Mesendoderm (in vitro differentiated cells): ENCODE measurements at places on chromosomes 4 and X.
A peak's percentile ranks its signal among the peaks of the same experiment; 100 is the strongest.

- no peak overlapping the region for H3K27ac ChIP-seq
- H3K27me3 ChIP-seq: no peaks in the 10 kb centered on the region
Observed at GRCh38 chr4:146142768-146143167, 32.8 kb upstream of the LSM6 start.

- no peaks in the 10 kb centered on the region for H3K36me3 ChIP-seq
- no peaks in the 10 kb centered on the region for H3K27me3 ChIP-seq
- peak; percentile 60 for DNase-seq
- no peak overlapping the region for H3K4me3 ChIP-seq
- H3K4me1 ChIP-seq: no peaks in the 10 kb centered on the region
- H3K27ac ChIP-seq: no peak overlapping the region
Observed at GRCh38 chr4:87961993-87962392, 13.5 kb upstream of the SPP1 start.

- no peak overlapping the region for H3K27ac ChIP-seq
- H3K36me3 ChIP-seq: no peaks in the 10 kb centered on the region
- no peaks in the 10 kb centered on the region for H3K4me1 ChIP-seq
- DNase-seq: peak; percentile 79
Observed at GRCh38 chr4:146654687-146655520, 16.2 kb downstream of the POU4F2 start.

- no peaks in the 10 kb centered on the region for H3K27me3 ChIP-seq
- no peak for DNase-seq
- H3K4me3 ChIP-seq: no peak overlapping the region
- no peak overlapping the region for H3K27ac ChIP-seq
Observed at GRCh38 chr4:153521478-153521877, 55.3 kb downstream of the TMEM131L start.

GRCh38 chr4:8740666-8741395 is 130.8 kb downstream of the HMX1 start:
- no peaks in the 10 kb centered on the region for H3K4me1 ChIP-seq
- no peak overlapping the region for H3K4me3 ChIP-seq
- peak; percentile 37 for DNase-seq
- no peaks in the 10 kb centered on the region for H3K27me3 ChIP-seq
- no peaks in the 10 kb centered on the region for H3K36me3 ChIP-seq

DNA sequence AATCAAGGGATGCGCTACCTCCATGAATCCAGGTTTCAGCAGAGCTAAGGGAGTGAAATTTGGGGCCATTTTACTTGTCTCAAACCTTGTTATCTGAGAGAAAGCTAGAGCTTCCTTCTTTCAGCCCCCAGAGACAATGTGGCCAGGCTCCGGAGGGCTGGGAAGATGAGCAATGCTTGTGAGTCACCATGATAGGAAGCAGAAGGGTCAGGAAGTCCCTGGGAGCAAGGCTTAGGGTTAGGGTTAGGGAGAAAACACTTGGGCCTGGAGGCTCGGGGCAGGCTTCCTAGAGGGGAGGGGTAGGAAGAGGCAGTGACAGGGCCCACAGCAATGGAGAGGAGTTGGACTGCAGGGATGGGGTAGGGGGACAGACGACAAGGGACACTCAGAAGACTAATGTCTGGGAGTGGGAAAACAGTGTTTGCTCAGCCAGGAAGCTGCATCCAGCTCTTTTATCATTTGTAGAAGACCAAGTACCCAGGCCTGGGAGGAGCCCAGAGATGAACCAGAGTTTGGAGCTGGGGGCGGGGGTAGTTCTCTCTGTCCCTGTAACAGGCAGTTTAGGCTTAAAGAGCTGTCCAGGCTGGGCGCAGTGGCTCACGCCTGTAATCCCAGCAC is 16.4 kb upstream of the PORCN start:
- no peaks in the 10 kb centered on the region for H3K36me3 ChIP-seq
- H3K27me3 ChIP-seq: no peaks in the 10 kb centered on the region
- no peak for DNase-seq
- H3K4me1 ChIP-seq: no peaks in the 10 kb centered on the region

DNA sequence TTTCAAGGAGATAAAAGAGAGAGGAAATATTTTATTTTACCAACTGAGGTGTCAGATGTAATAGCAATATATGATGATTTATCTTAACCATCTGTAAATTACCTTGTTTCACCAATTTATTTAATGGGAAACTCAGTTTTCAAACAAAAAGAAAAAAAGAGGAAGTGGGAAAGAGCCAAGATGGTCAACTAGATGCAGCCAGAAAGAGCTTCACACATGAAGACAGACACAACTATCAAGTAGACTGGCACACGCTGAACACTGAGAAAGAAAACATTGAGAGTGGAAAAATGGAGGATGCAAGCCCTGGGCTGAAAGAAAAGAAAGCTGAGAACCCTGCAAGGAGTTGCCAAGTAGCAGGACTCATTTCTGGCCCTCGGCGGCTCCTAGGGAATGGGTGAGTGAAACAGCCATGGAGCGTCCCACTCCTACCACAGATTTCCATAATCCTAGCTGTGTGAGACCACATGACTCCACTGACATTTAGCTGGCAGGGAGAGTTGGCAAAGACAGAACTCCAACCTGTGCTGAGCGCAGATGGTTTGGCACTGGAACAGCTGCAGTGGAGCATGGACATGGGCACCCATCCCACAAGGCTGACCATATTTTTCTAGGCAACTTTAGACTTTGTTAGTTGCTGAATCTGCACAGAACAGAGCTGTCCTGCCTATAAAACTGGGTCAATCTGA is 409.3 kb downstream of the FAM47B start:
- no peak overlapping the region for H3K27ac ChIP-seq
- DNase-seq: no peak
- H3K36me3 ChIP-seq: no peaks in the 10 kb centered on the region
- no peaks in the 10 kb centered on the region for H3K4me1 ChIP-seq
- H3K4me3 ChIP-seq: no peak overlapping the region
- H3K27me3 ChIP-seq: no peaks in the 10 kb centered on the region

DNA sequence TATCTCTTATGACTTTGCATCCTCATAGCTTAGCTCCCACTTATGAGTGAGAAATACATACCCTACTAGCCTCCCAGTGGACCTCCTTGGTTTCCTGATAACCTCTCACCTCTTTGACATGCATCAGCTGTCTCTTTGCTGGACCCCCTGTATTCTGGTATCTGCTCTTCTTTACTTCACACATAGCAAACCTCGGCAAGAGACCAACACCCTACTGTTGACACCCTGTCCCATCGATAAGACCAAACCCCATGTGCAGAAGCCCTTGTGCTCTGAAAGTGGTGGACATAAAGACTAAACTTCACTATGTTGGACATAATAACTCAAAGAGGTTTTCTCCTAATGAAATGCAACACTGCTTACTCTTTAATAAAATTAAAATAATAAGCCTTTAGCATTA is 75.7 kb downstream of the RNF150 start:
- H3K4me3 ChIP-seq: no peak overlapping the region
- H3K36me3 ChIP-seq: no peaks in the 10 kb centered on the region
- no peaks in the 10 kb centered on the region for H3K4me1 ChIP-seq
- no peak overlapping the region for H3K27ac ChIP-seq

DNA sequence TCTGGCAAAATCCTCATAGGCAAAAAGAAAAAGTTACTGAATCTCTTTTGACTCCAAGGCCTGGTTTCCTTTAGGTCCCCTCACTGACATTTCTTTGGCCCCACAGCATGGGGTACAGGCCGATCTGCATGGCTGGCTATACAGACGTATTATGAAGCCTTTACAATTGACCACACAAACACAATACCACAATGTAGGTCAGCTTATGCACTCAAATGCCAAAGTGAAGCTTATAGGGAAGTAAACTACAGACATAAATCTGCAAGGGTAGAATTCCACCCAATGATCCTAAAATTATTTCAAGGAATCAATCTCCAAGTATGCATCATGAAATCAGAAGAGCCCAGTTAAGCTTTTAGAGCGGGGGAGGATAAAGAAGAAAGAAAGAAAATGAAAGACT is 20.7 kb downstream of the STX18 start:
- H3K27me3 ChIP-seq: no peaks in the 10 kb centered on the region
- no peak overlapping the region for H3K27ac ChIP-seq
- H3K36me3 ChIP-seq: no peaks in the 10 kb centered on the region
- H3K4me3 ChIP-seq: no peak overlapping the region

GRCh38 chr4:145034727-145035211 is 63.2 kb downstream of the ANAPC10 start:
- no peak overlapping the region for H3K4me3 ChIP-seq
- H3K27ac ChIP-seq: no peak overlapping the region
- H3K27me3 ChIP-seq: no peaks in the 10 kb centered on the region
- peaks cover 2% of the 10 kb centered on the region for H3K36me3 ChIP-seq
- DNase-seq: peak; percentile 83

DNA sequence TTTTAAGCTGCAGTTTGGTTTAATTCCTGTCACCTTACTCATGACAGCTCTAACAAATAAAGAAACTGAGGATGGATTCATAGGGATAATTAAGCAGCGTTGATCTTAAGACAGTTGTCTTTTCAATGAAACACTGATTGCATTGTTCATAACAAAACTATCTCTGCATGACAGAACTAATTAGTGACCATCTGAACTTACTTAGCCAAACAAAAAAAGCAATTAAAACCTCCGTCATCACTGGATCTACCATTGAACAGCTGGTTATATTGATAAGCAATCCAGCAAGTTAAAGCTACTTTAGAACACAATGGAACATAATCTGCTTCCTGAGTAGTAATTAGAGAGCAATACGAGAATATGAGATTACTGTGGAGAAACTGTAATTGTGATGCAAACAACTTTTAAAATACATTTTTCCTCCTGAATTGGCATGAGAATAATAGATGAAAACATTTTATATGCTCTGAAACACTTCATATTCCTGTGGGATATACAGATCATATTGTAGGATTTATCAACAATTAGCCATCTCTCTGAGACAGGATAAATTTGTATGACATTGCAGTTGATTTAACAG is 2576.8 kb downstream of the PCDH7 start:
- DNase-seq: peak; percentile 17
- no peak overlapping the region for H3K27ac ChIP-seq
- no peaks in the 10 kb centered on the region for H3K27me3 ChIP-seq
- no peak overlapping the region for H3K4me3 ChIP-seq
- no peaks in the 10 kb centered on the region for H3K4me1 ChIP-seq

DNA sequence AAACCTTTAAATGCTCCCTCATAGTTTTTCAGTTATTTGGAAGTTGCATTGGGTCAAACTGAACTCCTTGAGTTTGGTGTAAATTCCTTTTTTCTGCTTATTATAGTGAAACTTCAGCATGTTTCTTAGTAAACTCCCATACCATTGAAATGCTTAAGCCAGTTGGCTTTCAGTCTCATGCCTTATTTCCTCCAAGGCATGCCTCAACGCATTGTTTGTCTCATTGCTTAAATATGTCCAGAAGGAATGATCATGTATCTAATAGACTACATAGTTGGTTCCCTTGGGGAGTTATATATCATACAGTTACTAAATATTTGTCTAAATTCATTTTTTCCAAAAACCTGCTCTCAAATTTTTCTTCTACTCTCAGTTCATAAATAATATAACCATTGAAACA is 114.0 kb downstream of the STOX2 start:
- no peaks in the 10 kb centered on the region for H3K27me3 ChIP-seq
- no peak for DNase-seq
- no peaks in the 10 kb centered on the region for H3K4me1 ChIP-seq
- no peaks in the 10 kb centered on the region for H3K36me3 ChIP-seq
- no peak overlapping the region for H3K4me3 ChIP-seq

GRCh38 chr4:57672846-57673433 is 562.8 kb upstream of the IGFBP7 start:
- H3K4me1 ChIP-seq: no peaks in the 10 kb centered on the region
- H3K4me3 ChIP-seq: no peak overlapping the region
- H3K27me3 ChIP-seq: no peaks in the 10 kb centered on the region

DNA sequence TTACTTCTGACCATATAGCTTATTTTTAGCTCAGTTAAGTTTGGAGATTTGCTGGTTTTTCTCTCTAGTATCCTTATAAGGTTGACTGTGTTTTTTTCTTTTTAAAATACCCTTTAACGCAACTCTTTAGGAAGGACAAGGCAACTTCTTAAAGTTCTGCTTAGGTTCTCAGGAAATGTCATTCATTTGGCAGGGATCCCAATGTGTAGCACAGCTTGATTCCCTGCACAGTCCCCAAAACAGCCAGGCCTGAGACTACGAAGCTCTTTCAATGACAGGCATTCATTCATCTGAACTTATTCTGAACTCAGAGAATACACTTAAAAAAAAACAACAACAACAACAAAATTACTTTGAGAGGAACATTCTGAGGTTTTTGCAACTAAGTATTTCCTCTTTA is 1765.8 kb downstream of the PCDH7 start:
- H3K4me1 ChIP-seq: no peaks in the 10 kb centered on the region
- no peak overlapping the region for H3K4me3 ChIP-seq
- no peaks in the 10 kb centered on the region for H3K36me3 ChIP-seq
- no peak for DNase-seq
- H3K27me3 ChIP-seq: no peaks in the 10 kb centered on the region
- no peak overlapping the region for H3K27ac ChIP-seq

- H3K36me3 ChIP-seq: no peaks in the 10 kb centered on the region
- no peak overlapping the region for H3K27ac ChIP-seq
- peaks cover 2% of the 10 kb centered on the region for H3K4me1 ChIP-seq
- H3K27me3 ChIP-seq: no peaks in the 10 kb centered on the region
Observed at GRCh38 chrX:1221296-1221845, 8.9 kb upstream of the CRLF2 start.

GRCh38 chr4:145498430-145498829 is 16.8 kb downstream of the SMAD1 start:
- no peaks in the 10 kb centered on the region for H3K36me3 ChIP-seq
- no peaks in the 10 kb centered on the region for H3K4me1 ChIP-seq
- no peak for DNase-seq
- no peak overlapping the region for H3K4me3 ChIP-seq
- no peaks in the 10 kb centered on the region for H3K27me3 ChIP-seq

DNA sequence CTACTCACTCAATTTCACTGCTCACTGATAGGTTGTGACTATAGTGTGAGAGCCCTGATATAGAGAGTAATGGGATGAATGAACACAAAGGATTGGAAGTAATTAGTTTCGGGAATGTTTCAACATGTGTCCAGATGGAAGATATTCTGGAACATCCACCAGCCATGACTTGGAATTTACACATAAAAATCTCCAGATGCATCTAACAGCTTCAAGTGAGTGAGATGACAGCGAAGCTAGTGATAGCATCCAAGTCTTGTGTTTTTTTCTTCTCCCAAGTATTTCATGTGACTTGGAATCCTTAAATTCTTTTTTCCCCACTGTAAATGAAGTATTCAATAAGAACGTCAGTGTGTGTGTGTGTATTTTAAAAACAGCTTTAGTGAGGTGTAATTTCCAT is 82.1 kb downstream of the CLDN34 start:
- H3K4me1 ChIP-seq: peaks cover 2% of the 10 kb centered on the region
- H3K36me3 ChIP-seq: no peaks in the 10 kb centered on the region
- no peak overlapping the region for H3K4me3 ChIP-seq
- H3K27ac ChIP-seq: no peak overlapping the region
- H3K27me3 ChIP-seq: no peaks in the 10 kb centered on the region
- DNase-seq: no peak

DNA sequence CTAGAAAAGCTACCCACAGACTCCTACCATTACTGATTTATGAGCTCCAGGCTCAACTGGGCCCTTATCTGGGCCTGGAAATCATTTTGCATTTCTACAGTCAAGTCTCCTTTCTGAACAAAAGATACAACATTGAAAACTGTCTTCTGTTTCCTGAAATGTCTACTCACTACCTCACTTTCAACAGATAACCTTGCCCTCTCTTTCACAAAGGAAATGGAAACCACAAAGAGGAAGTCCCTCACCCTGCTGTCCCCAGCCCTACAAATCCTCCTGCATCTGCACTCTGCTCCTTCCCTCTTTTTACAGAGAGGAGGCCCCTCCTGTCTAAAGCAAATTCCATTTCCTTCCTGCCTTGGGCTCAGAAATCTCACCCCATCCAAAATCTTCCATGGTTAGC is 24.8 kb upstream of the CYBB start:
- H3K4me1 ChIP-seq: no peaks in the 10 kb centered on the region
- H3K4me3 ChIP-seq: no peak overlapping the region
- no peaks in the 10 kb centered on the region for H3K36me3 ChIP-seq
- no peak for DNase-seq
